ENCODE measurements at places on chromosomes 2 and 18.

- no peak for DNase-seq
Measured at GRCh38 chr2:47067788-47068407, 87.2 kb downstream of the STPG4 start.

GRCh38 chr2:5589183-5589582, 103.0 kb upstream of the SOX11 start:
- DNase-seq: no peak

DNA sequence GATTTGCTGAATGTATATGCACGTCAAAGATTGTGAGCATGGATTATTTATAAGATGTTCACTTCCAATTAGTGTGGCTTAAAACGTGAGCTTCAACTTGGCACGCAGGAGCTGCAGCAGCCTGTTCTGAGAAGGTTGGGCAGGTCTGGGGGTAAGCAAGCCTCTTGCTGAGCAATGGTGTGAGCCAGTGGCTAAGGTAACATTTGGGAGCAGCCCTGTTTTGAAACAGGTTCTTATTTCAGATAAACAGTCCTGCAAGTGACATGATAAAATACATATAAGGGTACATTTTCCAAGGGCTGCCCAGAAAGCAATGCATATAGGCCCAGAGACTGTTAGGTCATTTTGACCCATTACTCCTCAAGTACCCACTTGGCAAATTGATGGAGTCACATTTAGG, 415.3 kb downstream of the ZNF521 start:
- DNase-seq: no peak

GRCh38 chr2:164599954-164600589, 21.2 kb downstream of the GRB14 start:
- DNase-seq: peak; percentile 91

DNA sequence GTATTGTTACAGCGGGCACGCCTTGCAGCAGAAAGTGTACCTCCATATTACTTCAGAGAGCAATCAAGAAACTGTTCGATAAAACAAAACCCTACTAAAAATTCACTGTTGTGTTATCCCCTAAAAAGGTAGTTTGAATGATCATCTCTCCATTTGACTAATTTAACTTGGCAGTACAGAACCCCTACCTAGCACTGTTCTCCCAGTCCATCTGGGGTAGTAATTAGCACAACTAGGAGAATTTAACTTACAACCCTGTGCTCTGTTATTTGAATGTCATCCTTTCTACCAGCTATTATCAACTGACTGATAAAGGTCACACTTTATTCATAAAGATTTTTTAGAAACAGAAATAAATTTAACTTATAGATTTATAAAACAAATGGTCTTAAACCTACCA, 121.2 kb downstream of the EPB41L3 start:
- no peak for DNase-seq

DNA sequence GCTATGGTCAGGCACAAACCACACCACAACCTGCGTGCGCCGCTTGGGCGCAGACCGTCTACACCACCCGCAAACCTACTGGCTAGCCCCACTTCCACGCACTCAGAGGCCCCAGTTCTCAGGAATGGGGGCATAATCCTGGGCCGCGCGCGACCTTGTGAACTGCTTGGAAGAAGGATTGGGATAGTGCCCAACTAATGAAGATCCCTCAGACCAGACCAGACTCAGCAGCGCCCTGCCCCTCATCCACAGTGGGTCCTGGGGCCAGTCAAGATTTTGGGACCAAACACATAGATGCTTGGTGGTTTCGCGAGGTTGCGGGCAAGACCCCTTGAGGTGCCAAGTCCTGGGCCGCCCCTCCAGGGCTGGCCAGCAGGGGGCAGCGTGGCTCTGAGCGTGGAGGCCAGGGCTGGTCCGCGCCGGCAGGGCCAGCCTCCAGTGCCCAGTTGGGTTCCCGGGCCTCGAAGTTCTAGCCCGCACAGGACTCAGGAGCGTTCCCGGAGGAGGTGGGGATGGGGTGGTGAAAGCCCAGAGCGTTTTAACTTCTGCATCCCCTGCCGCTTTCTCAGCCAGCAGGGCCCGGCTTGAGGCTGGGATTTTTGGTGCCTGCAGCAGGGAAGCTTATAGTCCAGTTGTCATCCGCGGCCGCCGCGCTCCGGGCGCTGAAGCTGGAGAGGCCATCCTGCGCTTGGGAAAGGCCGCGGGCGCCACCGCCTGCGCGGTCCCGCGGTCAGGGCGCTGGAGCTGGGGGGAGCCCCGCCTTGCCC, 8.3 kb downstream of the OSR1 start:
- DNase-seq: no peak

DNA sequence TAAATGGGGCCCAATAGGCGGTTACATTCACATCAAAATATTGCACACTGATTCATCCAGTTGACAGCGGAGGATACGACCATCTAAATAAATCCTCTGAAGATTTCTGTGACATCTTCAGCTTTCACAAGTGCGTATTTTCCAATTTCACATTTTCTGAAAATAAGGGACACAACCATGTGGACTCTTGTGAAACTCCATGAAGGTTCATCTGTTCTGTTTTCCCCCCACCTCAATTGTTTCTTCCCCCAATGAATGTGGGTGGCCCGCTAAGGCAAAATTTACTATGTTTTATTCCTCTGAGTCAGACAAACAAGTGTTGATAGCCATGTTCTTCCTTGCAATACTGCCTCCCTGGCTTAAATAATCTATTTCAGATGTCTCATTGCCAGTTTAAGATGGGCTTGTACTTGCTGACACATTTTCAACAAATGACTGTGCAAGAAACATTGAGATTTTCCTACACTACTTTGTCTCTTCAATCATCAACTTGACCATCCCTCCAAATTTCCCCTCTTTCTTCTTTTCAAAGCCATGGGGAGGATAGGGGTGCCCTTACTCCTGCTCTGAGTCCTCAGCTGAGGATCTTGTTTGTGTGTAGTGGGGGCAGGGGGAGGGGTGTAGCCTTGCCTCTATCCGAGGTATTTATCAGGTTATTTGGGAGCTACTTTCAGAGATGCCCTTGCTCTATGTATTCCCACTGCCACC, 78.2 kb downstream of the BCL11A start:
- no peak for DNase-seq

GRCh38 chr2:15372019-15372418, 189.1 kb downstream of the NBAS start:
- DNase-seq: no peak

GRCh38 chr2:64192125-64192479, 47.9 kb upstream of the PELI1 start:
- no peak for DNase-seq

DNA sequence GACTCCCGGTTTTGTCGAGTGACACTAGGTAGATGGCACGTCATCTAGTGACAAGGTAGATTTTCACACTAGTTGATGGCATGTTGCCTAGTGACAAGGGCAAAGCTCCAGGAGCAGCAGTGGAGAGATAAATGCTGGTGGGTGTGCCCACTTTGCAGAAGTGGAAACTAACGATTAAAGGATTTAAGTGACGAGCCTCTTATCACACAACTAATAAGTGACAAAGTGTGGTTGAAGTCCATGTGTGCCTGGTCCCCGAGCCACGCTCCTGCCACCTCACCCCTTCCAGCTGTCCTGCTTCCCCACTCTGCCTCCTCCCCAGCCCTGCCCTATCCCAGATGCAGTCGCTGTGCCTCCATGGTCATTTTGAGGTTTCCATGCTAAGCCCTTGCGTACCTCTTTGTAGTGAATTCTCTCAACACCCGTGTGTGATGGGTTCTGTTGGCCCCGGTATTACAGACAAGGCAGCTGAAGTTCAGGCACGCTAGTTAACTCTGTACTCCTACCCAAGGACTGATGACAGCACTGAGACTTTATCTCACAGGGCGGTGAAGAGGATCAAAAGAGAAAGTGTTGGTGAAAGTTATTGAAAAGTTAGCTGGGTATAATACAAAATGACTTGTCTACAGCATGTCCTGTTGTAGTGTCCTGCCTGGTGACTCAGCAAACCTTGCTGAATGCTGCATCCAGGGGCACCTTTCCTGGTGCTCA, 113.4 kb upstream of the GLI2 start:
- no peak for DNase-seq

GRCh38 chr2:149732730-149733290, 145.2 kb upstream of the MMADHC start:
- no peak for DNase-seq

DNA sequence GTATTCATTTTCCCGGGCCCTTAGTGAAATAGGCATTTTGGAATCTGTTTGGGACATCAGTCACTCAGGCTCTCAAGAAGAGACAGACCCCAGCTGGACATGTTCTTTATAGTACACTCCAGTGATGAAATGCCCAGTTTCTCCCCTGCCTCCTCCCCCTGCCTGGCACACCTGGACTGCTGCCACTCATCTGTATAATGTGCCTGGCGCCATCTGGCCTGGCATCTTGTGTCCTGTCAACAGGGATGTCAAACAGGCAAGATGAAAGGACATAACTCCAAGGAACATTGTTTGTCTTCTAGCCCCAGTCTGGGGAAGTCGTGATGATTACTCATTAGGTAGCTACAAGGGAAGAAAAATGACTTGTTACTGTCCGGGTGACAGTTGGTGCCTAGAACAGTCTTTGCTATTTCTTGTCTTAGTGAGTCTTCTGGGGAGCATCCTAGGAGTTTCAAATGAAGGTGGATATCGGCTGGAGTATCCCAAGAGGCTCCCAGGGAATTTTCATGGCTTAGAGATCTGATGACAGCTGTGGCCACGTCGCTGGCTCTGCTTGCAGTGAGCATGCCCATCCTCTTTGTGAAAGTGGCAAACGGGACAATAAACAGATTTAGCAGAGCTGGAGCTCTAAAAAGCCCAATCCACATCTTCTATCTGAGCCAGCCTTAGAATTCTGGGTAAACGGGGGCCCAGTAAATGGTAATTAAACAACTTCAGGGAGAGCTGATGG, 153.6 kb downstream of the ALK start:
- no peak for DNase-seq

GRCh38 chr2:34241905-34242762, 643.0 kb upstream of the FAM98A start:
- no peak for DNase-seq

DNA sequence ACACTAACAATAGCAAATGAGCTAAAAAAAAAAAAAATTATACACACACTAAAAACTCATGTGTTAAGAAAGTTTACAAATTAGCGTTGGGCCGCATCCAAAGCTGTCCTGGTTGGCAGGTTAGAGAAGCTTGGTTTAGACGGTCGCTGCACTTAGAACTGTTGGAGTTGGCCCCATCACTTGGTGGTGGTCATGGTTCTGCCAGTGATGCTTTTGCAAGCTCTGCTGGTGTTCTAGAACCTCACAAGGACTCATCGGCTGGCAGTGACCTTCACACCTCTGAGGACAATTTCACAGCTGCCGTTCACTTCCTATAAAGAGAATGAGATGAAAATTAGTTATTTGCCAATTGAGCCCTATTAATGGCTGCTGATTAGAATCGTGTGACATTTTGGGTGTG, 229.0 kb downstream of the AGAP1 start:
- no peak for DNase-seq

- DNase-seq: no peak
Measured at GRCh38 chr2:12870692-12871091, 154.0 kb downstream of the TRIB2 start.

- no peak for DNase-seq
Measured at GRCh38 chr2:170031288-170031687, 146.7 kb upstream of the MYO3B start.
